ENCODE measurements at places on chromosomes 13 and 19.

DNA sequence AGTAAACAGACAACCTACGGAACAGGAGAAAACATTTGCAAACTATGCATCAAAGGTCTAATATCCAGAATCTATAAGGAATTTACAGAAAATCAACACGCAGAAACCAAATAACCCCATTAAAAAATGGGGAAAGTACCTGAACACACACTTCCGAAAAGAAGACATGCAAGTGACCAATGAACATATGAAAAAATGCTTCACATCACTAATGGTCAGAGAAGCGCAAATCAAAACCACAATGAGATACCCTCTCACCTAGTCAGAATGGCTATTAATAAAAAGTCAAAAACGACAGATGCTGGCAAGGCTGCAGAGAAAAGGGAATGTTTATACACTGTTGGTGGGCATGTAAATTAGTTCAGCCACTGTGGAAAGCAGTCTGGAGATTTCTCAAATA lies 29.5 kb downstream of the SLC25A15 start:
- no peaks in the 10 kb centered on the region for H3K27me3 ChIP-seq
- H3K4me3 ChIP-seq, result no peak overlapping the region
- no peak for DNase-seq

DNA sequence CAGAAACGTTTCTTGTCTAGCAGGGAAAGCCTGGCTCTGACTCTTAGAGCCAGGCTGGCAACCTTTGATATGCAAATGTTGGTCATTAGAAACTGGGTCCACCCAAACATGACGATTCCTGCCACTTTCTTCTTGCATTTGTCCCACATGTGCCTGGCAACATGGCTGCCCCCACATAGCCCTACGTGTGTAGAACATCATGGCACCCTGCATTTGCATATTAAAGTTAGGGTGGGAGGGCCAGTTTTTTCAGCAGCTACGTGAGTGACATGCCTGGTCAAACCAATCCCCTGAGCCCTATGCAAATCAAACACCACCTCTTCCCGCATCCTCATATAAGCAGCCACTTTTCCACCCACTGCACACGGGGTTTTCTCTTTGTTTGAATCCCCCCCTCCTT lies 95.0 kb downstream of the LIG4 start:
- H3K27ac ChIP-seq, result no peak overlapping the region
- DNase-seq, result no peak
- peaks cover 8% of the 10 kb centered on the region for H3K27me3 ChIP-seq
- no peak overlapping the region for H3K4me3 ChIP-seq
- no peaks in the 10 kb centered on the region for H3K4me1 ChIP-seq
- no peaks in the 10 kb centered on the region for H3K36me3 ChIP-seq

DNA sequence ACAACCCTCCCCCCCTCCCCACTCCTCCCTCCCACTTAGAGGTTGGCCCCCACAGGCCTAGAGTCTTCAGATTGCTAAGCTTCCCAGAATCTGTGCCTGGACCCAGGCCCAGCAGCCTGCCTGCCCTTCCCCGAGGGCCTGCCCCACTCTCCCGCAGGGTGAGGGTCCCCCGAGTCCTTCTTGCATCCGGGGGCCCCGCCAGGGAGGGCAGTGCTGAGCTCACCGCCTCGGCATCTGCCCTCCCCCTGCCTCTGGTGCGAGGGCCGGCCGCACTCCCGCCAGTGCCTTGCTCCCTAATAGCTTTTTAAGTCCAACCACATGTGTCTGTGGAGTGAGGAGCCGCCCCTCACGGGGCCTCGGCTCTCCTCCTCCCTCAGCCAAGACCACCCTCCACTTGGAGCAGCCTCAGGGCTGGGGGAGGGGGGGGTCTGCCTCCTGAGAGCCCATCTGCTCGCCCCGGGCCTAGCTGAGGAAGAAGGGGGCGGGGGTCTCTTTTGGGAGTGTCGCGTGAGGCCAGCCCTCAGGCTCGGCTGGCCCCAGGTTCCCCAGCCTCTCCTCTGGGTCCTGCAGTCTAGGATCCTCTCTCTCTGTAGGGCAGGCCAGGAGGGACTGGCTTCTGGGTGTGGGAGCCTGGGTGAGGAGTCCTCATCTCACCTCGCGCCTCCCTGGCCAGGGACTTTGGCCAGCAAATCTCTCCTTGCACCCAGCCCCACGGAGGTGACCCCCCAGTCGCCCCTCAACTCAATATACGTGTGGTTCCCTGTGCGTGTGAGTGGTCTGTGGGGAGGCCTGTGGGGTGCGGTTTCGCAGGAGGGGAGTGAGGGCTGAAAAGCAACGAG lies 47.2 kb downstream of the LYL1 start:
- no peak for DNase-seq
- no peaks in the 10 kb centered on the region for H3K27me3 ChIP-seq
- H3K4me3 ChIP-seq, result no peak overlapping the region
- peaks cover 11% of the 10 kb centered on the region for H3K4me1 ChIP-seq
- no peak overlapping the region for H3K27ac ChIP-seq

DNA sequence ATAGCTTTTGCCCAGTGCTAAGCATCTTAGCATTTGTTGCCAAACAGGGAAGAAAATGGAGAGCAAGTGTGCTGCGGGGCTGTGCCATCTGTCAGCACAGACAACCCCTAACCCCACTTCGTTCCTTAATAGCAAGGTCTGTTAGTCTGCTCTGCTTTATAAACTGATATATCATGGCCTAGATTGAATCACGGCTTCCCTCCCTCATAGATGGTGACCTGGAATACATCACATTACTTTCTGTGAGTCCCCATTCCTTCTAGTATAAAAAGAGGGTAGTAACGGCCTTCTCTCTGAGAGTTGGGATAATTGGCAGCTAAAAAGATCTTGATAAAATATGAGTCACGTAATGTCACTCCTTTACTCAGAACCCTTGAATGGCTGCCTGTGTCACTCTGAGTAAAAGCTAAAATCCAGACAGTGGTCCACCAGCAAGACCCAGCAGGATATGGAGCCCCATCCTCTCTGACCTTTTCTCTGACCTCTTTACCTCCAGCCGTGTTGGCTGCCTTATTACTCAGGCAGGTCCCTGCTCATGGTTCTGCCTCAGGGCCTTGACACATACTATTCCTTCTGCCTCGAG lies 151.7 kb downstream of the DLEU7 start:
- no peaks in the 10 kb centered on the region for H3K27me3 ChIP-seq
- no peak overlapping the region for H3K27ac ChIP-seq
- H3K4me1 ChIP-seq, result peaks cover 2% of the 10 kb centered on the region
- no peak for DNase-seq
- no peak overlapping the region for H3K4me3 ChIP-seq

DNA sequence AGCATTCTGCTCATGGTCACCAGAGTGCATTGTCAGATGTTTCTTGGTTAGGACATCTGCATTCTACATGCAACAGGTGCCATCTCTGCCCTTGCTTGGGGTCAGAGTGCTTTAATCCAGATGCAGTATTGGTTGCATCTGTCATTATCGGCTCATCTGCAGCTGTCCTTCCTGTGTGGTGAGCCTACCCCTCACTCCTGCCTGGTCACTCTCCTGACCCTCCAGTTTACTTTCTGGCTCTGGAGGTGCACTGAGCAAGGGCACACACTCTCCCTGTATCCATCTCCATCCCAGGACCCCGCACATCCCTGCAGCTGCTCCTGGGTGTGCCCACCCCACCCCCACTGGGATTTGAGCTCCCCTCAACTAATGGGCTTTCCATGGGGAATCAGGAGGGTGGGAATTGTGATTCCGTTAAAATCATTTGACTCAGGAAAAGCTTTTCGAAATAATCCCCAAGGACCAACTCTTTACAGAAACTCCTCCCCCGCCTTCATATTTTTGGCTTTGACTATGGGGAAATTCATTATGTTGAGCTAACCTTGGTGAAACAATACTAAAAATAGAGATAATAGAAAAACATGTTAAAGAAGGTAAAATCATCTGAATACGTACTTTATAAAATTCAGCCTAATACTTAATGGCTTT lies 70.2 kb downstream of the COL4A2 start:
- H3K27me3 ChIP-seq, result peaks cover 31% of the 10 kb centered on the region
- H3K4me3 ChIP-seq, result no peak overlapping the region
- peaks cover 9% of the 10 kb centered on the region for H3K4me1 ChIP-seq
- peaks cover 1% of the 10 kb centered on the region for H3K36me3 ChIP-seq
- no peak overlapping the region for H3K27ac ChIP-seq

- no peak overlapping the region for H3K4me3 ChIP-seq
- H3K4me1 ChIP-seq, result peaks cover 4% of the 10 kb centered on the region
- H3K27ac ChIP-seq, result no peak overlapping the region
- H3K36me3 ChIP-seq, result no peaks in the 10 kb centered on the region
- DNase-seq, result no peak
These were observed 106.7 kb downstream of the EDNRB start for GRCh38 chr13:77811981-77812380.

- no peak overlapping the region for H3K27ac ChIP-seq
- DNase-seq, result no peak
- no peaks in the 10 kb centered on the region for H3K4me1 ChIP-seq
- H3K36me3 ChIP-seq, result no peaks in the 10 kb centered on the region
- H3K27me3 ChIP-seq, result peaks cover 2% of the 10 kb centered on the region
These were observed 197.8 kb downstream of the NALCN start for GRCh38 chr13:101218484-101218883.

- H3K4me1 ChIP-seq, result peaks cover 25% of the 10 kb centered on the region
- no peaks in the 10 kb centered on the region for H3K36me3 ChIP-seq
- H3K4me3 ChIP-seq, result no peak overlapping the region
These were observed 930 bp upstream of the PDE4C start for GRCh38 chr19:18226956-18227780.

GRCh38 chr13:45046445-45046844 lies 57.1 kb downstream of the GPALPP1 start:
- no peak for DNase-seq
- H3K27me3 ChIP-seq, result peaks cover 23% of the 10 kb centered on the region
- peak overlapping the region; percentile 65 for H3K4me3 ChIP-seq
- peaks cover 21% of the 10 kb centered on the region for H3K4me1 ChIP-seq
- no peaks in the 10 kb centered on the region for H3K36me3 ChIP-seq
- no peak overlapping the region for H3K27ac ChIP-seq

DNA sequence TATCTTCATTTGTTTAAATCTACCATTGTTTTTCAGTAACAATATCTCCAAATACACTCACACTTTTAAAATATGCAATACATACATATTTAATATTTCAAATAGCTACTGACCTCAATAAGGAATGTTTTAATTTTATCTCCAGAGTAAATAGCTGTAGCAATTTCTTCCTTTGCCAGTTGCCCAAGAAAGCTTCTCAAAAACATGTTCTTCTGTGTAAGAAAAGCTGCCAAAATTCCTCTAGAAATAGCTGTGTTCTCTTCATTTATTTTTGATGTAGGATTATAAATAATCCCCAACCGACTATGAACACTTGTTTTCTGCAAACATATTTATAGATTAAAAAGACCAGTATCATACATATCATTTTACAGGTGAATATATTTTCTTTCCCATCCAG lies 150.5 kb downstream of the UGGT2 start:
- no peak overlapping the region for H3K4me3 ChIP-seq
- no peak overlapping the region for H3K27ac ChIP-seq
- H3K27me3 ChIP-seq, result no peaks in the 10 kb centered on the region

- DNase-seq, result no peak
- H3K36me3 ChIP-seq, result no peaks in the 10 kb centered on the region
- H3K27ac ChIP-seq, result no peak overlapping the region
- no peaks in the 10 kb centered on the region for H3K27me3 ChIP-seq
- no peak overlapping the region for H3K4me3 ChIP-seq
- no peaks in the 10 kb centered on the region for H3K4me1 ChIP-seq
These were observed 383.2 kb downstream of the UQCRFS1 start for GRCh38 chr19:28829762-28830161.

- H3K4me1 ChIP-seq, result no peaks in the 10 kb centered on the region
- no peaks in the 10 kb centered on the region for H3K36me3 ChIP-seq
- no peak overlapping the region for H3K27ac ChIP-seq
- no peak for DNase-seq
- H3K4me3 ChIP-seq, result no peak overlapping the region
- no peaks in the 10 kb centered on the region for H3K27me3 ChIP-seq
These were observed 666.4 kb downstream of the OLFM4 start for GRCh38 chr13:53694814-53695532.

GRCh38 chr19:44712864-44713515 lies 14.0 kb downstream of the CEACAM16 start:
- no peaks in the 10 kb centered on the region for H3K27me3 ChIP-seq
- no peak overlapping the region for H3K4me3 ChIP-seq
- peaks cover 5% of the 10 kb centered on the region for H3K36me3 ChIP-seq

DNA sequence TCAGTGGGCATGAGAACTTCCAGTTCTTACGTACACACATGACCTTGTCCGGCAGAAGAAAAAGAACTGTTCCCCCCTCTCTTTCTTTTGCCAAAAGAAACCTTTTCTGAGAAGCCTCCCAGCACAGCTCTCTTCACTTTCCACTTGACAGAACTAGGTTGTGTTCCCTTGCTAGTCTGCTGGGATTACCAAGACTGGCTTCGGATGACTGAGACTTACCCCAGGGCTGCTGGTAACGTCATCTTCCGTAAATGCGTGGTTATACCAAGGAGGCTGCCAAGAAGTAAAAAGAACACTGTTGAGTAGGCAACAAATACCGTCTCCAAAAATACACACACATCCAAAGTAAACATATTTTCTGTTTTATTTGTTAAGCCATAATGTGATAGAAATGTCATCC lies 908.2 kb downstream of the EFNB2 start:
- no peaks in the 10 kb centered on the region for H3K27me3 ChIP-seq
- H3K36me3 ChIP-seq, result no peaks in the 10 kb centered on the region
- H3K27ac ChIP-seq, result no peak overlapping the region
- no peaks in the 10 kb centered on the region for H3K4me1 ChIP-seq

DNA sequence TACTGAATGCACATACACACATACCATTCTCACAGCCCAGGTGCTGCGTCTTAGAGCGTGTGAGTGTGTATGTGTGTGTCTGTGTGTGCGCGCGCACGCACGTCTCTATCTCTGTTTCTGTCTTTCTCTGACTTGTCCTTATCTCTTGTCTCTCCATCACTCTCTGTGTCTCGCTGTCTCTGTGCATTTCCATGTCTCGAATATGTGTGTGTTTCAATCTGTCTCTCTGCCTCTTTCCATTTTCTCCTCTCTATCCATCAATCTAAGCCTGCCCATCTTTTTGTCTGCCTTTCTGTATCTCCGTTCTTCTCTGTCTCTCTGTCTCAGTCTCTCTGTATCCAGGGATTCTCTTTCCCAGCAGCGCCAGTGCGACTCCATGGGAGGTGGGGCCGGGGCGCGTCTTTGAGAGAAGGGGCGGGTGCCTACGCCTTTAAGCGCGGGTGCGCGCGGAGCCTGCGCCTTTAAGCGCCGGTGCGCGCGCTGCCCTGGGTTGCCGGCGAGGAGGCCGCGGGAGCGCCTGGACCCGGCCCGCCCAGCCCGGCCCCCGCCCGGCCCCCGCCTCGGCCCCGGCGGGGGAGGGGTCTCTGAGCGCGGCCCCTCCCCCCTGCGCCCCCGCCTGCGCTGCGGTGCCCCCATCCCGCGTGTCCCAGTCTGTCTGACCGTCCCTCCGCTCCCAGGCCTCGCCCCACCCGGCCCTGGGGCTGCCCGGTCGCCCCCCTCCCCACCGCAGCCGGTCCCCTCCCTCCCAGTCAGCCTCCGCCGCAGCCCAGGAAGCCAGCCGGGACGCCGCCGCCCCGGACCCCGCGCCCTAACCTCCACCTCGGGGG lies at the start of gene LRFN3:
TSS of gene LRFN3 (plus strand) at position 464 of the 827 bp plus-strand sequence. CDS start 3,052 bp downstream, outside the sequence.
- H3K27ac ChIP-seq, result peak within 1 kb of the TSS; percentile 63
- no peaks in the 10 kb centered on the region for H3K27me3 ChIP-seq
- peak within 1 kb of the TSS; percentile 84 for H3K4me3 ChIP-seq
- peaks cover 4% of the 10 kb centered on the region for H3K36me3 ChIP-seq

GRCh38 chr13:63166345-63166744 lies 1750.7 kb upstream of the PCDH20 start:
- no peaks in the 10 kb centered on the region for H3K4me1 ChIP-seq
- no peak for DNase-seq
- H3K27ac ChIP-seq, result no peak overlapping the region

- no peaks in the 10 kb centered on the region for H3K36me3 ChIP-seq
- DNase-seq, result no peak
- no peak overlapping the region for H3K27ac ChIP-seq
- no peaks in the 10 kb centered on the region for H3K27me3 ChIP-seq
These were observed 37.9 kb downstream of the CELF5 start for GRCh38 chr19:3262362-3262761.

All from activated naive CD4-positive, alpha-beta T cell treated with anti-CD3 and anti-CD28 coated beads for 36 hours (primary cell).